ENCODE measurements at places on chromosomes 6 and 20.

GRCh38 chr20:33076662-33077372 is 2.6 kb upstream of the BPIFB4 start:
- no peak for DNase-seq

DNA sequence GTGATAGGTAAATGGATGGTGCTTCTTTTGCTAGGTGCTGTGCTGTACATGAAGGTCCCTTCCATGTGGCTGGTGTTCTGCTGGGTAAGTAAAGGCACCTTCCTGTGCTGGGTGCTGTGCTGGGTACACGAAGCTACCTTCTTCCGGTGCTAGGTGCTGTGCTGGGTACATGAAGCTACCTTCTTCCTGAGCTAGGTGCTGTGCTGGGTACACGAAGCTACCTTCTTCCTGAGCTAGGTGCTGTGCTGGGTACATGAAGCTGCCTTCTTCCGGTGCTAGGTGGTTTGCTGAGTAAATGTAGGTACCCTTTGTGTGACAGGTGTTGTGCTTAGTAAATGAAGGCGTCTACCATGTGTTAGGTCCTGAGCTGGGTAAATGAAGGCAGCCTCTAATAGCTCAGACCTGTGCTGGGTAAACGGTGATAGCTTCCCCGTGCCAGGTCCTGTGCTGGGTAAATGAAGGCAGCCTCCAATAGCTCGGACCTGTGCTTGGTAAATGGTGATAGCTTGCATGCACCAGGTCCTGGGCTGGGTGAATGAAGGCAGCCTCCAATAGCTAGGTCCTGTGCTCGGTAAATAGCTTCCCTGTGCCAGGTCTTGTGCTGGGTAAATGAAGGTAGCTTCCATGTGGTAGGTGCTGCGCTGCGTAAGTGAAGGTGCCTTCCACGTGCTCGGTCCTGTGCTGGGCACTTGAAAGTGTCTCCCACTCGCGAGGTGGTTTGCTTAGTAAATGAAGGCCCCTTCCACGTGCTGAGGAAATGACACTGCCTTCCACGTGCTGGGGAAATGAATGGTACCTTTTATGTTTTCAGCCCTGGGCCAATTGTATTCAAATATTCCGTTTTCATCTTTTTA is 115.5 kb downstream of the ERMARD start:
- no peak for DNase-seq

- DNase-seq = no peak
These were observed 33.3 kb upstream of the QKI start for GRCh38 chr6:163381118-163381756.

DNA sequence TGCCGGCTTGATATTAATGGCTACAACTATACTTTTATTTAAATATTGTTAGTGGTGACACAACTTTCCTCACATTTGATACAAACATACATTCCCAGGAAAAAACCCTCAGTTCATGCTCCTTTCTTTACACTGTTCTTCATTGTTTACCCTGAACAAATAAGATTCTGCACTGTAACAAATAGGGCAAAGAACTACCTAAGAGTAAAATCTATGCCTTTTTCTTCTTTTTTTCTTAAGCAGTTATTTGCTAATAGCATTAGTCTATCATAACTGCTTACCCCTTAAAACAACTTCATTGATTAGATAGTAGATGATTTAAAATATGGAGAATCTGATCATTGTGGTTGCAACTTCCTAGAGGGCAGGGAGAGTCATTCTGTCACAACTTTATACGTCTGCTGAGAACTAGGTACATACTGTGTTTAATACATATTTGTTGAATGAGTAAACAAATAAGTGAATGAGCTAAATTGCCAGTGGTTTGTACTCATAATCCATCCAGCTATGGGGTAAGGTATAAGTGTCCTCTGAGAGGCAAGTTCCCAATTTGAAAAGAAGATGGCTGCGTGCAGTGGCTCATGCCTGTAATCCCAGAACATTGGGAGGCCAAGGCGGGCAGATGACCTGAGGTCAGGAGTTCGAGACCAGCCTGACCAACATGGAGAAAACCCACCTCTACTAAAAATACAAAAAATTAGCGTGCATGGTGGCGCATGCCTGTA is 161.0 kb downstream of the CDK19 start:
- DNase-seq = no peak

DNA sequence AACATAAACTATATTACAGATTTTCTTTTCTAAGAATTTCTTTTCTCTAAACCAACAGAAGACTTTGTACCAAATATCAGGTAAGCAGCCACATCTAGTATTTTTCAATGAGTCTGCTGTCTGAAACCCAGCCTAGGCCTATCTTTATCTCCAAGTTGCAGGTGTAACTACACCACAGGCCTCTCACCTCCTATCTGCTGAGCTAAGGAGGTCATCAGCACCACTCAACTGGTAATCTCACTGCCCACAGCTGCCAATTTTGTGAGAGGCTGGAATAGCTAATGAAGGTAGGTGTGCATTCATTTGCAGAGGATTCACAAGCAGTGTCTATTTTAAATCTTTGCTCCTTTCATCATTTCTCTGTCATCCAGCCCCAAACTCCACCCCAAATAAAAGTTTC is 584.8 kb downstream of the HDGFL1 start:
- no peak for DNase-seq

DNA sequence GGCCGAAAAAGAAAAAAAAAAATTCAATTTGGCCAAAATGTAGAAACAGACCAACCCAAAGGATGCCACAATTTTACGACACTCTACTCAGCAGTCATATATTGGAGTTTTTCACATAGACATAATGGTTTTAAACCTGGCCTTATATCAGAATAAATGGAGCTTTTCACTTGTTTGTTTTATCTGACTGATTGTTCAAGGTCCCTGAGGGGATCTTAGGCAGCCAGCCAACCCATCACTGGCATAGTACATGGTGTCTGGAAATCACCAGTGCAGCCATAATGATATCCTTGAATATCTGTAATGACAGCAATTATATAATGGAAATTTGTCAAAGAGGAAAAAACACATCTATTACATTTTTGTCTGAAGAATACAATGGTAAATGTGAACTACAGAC is 96.9 kb downstream of the PRSS35 start:
- no peak for DNase-seq

DNA sequence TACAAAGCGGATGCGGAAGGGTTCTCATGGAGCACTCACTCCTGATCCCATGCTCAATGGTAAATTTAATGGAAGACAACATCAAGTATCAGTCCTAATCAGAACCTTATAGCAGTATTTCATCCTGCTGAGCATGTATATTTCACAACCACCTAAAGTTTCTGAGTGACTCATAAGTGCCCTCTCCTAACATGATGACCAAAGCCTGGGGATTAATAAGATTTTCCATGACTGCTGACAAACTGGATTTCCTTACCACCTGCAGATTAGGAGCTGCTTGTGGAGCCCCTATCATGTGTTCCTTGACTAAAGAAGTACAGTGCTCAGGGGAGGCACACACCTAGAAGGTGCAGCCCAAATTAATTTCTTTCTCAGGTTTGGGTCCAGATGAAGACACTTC is 112.8 kb downstream of the INSM1 start:
- no peak for DNase-seq

DNA sequence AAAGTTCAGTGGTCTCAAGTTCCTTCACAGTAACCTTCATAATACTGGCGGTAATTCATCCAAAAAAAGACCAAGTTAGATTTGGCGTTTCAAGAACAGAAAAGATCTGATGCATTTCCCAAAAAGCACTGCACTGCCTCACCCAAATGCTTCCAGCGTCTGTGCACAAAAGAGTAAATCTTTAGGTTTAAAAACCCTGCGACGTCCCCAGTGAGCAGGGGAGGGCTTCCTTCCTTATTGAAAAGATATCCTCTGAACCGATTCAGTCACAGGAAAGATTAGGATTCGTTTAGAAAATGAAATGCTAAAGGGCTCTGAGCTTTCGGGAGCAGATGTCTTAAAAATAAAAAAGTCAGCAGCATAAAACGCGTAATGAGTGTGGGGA is 654 bp downstream of the TBC1D7 start:
- no peak for DNase-seq

DNA sequence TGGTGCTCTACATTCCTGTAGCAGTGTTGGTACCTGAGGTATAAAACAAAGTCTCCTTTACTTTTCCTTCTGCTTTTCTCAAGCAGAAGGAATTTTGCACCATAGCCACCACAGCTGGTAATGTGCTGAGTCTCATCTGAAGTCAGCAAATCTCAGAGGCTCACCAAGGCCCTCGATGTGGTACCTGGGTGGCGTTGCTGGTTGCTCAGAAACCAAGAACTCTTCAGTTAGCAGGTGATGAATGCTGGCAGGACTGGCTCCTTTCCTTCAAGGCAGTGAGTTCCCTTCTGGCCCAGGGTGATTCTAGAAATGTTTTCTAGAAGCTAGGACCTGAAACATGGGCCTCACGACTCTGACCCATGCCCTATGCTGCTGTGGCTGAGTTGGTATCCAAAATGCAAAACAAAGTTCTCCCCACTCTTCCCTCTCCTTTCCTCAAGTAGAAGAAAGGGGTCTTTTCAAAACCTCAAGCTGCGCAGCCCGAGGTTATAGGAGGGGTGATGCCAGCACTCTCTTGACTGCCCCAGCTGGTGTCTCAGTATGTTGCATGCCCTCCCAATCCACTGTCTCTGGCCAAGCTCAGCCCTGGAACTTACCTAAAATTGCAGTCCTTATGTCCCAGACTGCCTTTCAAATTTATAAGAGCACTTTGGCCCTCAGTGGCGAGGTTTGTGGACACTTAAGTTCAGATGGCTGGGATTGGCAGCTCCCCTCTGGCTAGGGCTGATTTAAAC is 592.3 kb downstream of the FRK start:
- DNase-seq = no peak

DNA sequence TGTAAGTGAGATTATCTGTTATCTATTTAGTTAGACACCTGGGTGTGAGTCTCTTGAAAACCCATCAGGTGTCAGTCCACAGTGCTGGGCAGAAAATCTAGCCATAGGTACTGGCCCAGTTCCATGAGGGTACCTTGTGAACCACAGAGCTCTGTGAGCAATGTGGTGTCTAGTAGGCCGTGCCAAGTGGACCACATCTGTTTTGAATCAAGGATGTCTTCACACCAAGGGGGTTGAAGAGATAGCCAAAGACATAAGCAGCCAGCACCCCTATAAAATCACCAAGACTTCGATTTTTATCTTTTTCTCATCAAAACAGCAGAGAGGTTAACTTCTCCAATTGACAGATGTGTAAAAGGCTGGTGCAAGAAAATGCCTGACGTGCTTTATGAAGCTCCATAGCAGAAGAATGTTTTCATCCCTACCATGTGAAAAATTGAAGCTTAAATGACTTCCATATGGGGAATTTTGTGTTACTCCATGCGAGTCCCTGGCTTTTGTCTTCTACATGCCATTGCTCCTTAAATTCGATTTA is 368.7 kb downstream of the HAO1 start:
- DNase-seq = no peak

DNA sequence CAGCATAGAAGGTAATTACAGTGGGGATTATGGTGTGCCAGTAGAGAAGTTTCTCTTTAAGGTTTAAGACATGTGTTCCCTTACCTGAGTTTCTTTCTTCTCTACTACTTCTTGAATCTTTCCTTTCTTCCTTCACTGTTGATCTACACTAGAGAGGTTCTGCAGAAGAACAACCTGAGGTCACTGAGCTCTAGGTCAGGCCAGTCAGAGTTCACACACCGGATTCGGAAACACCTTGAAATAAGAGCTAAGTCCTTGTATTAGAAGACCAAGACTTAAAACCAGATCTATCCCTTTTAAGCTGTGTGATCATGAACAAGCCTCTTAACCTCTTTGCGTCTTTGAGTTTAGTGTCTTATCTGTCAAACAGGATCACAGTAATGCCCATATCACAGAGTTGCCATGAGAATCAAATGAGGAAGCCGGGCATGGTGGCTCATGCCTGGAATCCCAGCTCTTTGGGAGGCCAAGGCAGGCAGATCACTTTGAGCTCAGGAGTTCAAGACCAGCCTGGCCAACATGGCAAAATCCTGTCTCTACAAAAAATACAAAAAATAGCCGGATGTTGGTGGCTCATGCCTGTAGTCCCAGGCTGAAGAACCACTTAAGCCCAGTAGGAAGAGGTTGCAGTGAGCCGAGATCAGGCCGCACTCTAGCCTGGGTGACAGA is 22.0 kb upstream of the TGM3 start:
- DNase-seq = no peak

DNA sequence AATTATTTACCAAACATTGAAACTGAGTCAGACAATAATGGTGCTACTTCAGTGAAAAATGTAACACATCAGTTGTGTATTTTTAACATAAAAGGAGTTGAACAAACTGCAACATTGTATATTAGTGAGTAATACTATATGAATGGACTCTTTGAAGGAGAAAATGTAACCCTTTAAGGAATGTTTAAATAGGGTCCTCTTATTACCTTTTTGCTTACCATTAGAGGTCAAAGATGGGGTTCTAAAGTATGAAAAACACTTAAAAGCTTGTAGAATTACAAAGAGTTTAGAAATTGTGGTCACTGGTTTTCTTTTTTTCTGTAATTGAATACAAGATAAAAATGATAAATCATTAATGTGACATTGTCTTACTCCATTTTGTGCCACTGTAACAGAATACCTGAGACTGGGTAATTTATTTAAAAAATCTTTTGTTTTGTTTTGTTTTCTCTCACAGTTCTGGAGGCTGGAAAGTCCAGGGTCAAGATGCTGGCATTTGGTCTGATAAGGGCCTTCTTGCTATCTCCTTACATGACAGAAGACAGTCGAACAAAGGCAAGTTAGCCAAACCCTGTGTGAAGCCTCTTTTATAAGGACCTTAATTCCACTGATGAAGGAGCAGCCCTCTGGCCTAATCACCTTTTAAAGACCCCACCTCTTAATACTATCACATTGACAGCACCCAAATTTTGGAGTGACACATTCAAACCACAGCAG is 43.2 kb downstream of the SESN1 start:
- DNase-seq = no peak

- no peak for DNase-seq
These were observed 4.8 kb downstream of the SRF start for GRCh38 chr6:43175676-43176422.

- no peak for DNase-seq
These were observed 58.8 kb upstream of the BTN3A2 start for GRCh38 chr6:26306232-26306631.

DNA sequence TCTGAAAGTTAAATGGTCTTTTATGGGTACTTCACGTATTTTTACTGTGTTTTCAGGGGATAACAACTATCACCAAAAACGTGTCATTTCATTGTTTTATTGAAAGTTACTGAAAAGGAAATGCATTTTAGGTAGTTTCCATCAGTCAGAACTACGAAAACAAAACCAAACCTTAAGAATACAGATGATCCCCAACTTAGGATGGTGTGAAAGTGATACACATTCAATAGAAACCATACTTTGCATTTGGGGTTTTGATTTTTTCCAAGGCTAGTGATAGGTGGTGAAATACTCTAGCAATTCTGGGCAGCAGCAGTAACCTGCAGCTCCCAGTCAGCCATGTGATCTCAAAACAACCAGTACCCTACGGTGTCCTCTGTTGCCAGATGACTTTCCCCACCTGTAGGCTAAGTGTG is 25.9 kb upstream of the EFHC1 start:
- no peak for DNase-seq

DNA sequence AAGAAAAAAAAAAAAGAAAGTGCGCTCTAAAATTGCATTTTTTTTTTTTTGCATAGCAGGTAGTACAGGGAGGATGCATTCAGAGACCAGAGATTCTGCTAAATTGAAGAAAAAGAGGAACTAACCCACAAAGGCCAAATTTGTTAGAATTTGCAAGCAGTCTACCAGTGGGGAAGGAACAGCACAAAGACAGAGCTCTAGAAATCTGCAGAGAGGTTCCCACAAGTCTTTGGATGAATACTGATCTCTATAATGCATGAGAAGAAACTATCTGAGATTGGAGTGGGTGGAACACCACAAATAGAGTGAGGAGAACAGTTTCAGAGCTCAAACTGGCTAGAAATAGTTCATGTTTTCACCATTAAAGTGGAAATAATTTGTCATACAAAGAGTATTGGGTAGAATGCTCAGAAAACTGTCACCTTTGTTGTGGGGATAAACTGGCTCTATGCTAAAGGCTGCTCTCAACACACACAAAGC is 79.6 kb upstream of the AHI1 start:
- no peak for DNase-seq

Measured in Caco-2 (cell line).